Stimulated activated CD4-positive, alpha-beta T cell treated with anti-CD3 and anti-CD28 coated beads, Interleukin-1b, Interleukin-23, amount 100 ng/mL, for 1 hour (primary cell): ENCODE measurements at places on chromosomes 12 and 14.

- DNase-seq = no peak
These were observed 532.8 kb downstream of the FUT8 start for GRCh38 chr14:65945327-65945726.

DNA sequence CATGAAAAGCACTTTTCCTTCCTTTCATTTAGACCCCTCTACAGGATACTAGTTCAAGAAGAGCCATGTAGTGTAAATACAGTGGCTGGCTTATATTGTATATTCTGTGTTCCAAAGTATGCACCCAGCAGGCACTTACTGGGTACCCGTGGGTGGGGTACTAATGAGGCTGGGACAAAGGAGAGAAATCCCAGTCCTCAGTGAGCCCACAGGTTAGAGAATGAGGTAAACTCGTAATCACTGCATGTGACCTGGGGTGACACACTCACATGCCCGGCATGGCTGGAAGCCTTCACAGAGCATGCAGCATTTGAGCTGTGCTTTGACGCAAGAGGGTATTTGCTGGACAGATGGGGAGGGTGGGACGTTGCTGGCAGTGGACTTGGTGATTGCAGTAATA lies 17.1 kb downstream of the SLC24A4 start:
- no peak for DNase-seq

- no peak for DNase-seq
These were observed 10.6 kb downstream of the BBS10 start for GRCh38 chr12:76337583-76337982.

GRCh38 chr14:90599748-90600507 lies 203.1 kb downstream of the CALM1 start:
- DNase-seq = no peak

DNA sequence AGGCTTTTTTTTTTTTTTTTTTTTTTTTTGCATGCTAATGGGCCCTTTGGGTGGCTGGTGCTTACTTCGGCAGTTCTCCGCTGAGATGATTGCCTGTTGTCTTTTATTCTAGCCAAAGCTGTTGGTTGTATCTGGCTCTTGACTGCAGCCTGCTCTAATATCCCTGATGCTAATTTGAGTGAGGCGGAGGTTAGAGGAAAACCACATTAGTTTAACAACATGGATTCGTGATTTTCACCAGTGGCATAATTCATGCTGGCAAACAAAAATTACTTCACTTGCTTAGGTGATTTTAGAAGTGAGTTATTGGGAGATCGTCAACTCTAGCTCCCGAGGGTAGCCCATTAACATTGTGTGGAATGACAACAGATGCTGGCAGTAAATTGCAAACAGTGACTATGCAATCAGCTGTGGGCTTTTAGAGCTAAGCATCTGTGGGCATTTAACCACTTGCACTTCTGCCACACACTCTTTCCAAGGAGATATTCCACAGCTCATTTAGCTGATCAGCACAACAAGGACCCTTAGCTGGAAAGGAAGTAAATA lies 97.6 kb upstream of the ZDHHC17 start:
- DNase-seq = no peak

DNA sequence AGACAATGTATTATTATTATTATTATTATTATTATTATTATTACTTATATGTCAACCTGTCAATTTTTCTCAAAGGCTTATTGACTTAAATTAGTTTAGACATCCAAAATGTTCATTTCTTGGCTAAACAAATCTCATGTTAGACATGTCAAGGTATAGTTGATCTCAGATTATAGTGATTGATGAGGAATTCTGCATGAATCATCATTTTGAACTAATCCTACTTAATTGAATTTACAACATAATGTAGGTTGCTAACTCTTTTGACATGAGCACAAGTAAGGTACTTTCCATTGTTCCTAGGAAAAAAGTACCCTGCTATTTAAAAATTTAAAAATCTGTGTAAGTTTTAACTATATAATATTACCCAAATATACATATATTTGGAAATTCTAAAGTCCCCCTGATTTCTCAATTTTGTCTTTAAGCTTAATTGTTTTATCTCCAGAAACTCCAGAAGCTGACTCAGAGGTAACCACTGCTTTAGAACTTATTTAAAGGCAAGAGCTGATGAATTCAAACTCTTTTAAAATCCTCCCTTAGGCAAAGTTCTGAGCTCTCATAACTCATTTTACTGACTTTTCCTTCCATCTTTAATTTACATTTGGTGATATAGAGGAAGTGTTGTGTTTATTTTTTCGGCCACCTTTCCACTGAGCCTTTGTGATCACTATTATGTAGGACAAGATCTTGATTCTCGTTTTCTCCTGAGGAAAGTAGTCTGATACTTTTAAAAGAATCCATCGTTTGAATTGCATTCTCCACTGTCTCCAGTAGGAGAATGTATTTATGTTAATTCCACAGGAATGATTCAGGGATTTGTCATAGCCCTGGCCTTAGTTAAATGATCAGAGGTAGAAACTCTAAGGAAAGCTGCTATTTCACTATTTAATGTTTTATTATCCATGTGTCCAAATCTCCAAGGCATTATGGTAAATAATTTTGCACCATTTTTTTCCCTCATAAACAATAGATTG lies 1304.5 kb downstream of the AACS start:
- no peak for DNase-seq

- no peak for DNase-seq
These were observed 210.3 kb downstream of the IPO8 start for GRCh38 chr12:30485230-30485890.

DNA sequence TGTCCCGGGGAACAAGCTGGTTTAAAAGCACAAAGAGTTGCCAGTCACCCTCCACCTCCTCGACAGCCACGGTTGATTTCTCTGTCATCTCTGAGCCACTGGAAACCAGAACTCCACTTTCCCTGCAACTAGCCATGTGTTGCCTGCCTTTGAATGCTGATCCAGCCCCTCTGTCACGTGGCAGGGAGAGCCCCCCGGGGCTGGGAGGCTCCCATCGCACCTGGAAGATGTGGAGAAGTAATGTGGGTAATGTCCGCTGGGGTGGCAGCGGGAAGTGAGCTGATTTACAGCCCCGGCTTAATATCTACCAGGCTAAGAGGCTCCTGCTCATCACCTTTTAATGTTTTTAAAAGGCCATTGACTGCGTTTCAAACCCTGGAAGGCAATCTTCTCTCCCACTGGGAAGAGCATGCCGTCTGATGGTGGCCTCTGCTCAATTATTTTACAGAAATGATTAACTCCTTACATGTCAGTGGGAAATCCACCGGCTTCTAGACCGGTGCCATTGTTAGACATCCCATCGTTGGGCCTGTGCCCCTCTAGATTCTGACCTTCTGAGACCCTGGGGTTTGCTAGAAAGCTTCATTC lies 7.4 kb downstream of the PRIMA1 start:
- DNase-seq = no peak

DNA sequence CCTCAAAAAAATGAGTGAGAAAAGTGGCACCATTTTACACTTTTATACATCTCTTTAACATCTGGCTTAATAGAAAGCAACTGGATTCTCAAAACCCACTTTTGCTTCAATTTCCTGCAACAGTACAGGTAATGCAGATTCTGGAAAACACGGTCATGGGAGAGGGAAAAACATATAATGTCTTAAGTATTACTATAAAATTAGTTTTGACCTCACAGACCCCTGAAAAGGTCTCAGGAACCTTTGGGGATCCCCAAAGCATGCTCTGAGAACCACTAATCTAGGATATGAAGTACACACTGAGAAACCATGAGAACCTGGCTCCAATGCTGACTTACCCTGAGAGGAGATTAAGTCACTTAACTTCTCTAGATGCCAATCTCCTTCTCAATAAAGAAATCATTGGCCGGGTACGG lies 64.7 kb downstream of the PPP2R5E start:
- DNase-seq = no peak

- DNase-seq = no peak
These were observed 97.0 kb downstream of the CMKLR1 start for GRCh38 chr12:108241986-108242703.
